ENCODE measurements at places on chromosomes 2 and 18.

- DNase-seq, result peak; percentile 65
These were observed 159.8 kb upstream of the STK17B start for GRCh38 chr2:196331143-196331542.

- no peak for DNase-seq
These were observed 119.5 kb upstream of the MCFD2 start for GRCh38 chr2:47034973-47035609.

DNA sequence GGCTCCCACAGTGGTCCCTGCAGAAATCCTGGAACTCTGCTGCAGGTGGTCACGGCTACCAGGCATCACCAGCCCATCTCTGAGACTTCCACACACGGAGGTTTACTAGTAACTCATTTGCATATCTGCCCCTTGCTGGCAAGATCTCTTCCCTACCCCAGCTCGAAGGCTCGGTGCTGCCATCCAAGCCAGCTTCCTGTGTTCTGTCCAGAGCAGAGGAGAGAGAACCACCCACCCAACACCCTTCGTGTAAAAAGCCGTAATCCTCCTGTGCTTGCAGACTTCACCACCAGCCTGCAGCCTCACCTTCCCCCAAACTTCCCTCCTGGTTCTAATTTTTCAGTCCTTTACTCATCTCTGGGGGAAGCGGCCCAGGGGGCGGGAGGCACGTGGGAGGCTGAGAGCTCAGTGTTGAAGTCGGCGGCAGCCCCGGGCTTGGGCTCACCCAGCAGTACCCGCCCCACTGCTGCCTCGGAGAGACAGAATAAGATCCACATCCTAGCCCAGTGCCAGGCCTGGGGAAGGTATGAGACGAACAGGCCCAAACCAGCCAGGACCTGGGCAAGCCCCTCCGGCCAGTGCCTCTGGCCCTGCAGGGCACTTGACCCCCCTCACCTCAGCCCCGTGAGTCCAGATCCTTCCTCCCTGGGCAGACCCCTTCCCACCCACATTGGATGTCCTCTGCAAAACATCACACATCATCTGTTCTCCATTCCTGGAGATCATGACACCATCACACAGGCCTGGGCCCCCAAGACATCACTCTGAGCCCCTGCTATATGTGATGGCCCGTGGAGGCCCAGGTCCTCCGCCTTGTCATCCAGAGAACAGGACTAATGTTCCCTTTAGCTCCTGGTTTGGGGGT lies 145.8 kb upstream of the ID2 start:
- DNase-seq, result peak; percentile 40

GRCh38 chr18:36265015-36265414 lies 32.5 kb upstream of the FHOD3 start:
- no peak for DNase-seq

DNA sequence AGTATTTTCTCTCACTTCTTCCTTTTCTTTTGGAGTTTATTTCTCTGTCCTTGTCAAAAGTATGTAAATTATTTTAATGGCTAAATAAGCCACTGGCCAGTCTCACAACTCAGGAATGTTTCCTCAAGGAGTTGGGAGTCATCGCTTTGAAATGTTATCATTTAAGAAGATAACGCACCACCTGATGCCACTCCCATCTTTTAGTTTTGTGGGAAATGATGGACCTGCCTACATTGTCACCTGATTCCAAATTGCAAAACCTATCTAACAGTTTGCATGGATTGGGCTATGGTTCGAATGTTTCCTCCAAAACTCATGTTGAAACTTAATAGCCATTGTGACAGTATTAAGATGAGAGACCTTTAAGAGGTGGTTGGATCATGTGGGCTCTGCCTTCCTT lies 32.4 kb upstream of the PPM1B start:
- peak; percentile 37 for DNase-seq

- DNase-seq, result peak; percentile 3
These were observed 41.6 kb upstream of the NT5C1B start for GRCh38 chr2:18630941-18631340.

- DNase-seq, result no peak
These were observed 100.2 kb upstream of the MYCN start for GRCh38 chr2:15840148-15840547.

- DNase-seq, result no peak
These were observed 1345.8 kb upstream of the LRRTM1 start for GRCh38 chr2:81650048-81650971.

GRCh38 chr2:108263401-108263800 lies 23.6 kb downstream of the SULT1C3 start:
- DNase-seq, result no peak

- no peak for DNase-seq
These were observed 1.7 kb downstream of the ALLC start for GRCh38 chr2:3659447-3660432.

DNA sequence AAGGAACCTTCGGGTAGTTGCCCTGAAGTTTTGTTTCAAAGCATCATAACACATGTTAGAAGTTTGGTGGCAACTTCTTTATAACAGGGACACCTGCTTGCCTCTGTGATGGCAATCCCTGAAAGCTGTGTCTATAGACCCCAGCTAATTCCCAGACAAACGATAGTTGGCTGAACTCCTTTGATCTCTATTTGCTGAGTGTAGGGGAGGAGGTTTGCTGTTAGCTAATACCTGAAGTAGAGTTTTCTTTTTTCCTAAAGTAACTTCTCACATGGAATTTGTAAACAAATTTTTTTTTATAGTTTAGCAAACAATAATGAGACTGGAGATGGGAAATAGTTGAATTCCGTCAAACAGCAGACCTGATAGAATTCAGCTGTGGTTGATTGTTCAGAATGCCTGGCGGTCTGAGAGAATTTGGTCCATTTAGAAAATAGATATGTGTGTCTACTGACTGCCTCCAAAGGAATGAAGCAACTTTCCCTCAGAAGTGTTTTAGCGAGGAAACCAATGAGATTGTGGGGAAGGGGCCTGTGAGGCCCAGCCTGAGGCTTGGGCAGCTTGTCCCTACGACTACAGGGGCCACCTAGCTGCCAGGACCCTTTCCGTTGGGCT lies 123.5 kb upstream of the EPAS1 start:
- DNase-seq, result no peak

GRCh38 chr18:22168360-22168921 lies 948 bp upstream of the GATA6 start:
- DNase-seq, result no peak

- no peak for DNase-seq
These were observed 30.6 kb downstream of the CFAP221 start for GRCh38 chr2:119574864-119575263.

DNA sequence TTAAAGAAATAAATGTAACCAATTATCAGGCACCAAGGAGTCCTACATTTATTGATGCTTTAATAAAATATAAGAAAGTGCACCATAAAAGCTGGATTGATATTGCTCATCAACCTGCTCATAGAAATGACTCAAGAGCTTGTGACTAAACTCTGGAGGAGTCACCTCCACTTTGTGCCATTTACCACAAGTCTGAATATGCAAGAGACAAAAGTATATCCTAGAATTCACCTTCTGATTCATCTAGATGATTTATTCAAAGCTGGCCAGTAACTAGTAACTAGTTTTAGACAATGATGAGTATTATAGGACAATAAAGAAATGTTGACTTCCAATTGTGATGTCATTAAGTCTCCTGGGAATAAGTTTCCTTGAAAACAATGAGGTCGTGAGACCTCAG lies 146.0 kb upstream of the SOX11 start:
- no peak for DNase-seq

DNA sequence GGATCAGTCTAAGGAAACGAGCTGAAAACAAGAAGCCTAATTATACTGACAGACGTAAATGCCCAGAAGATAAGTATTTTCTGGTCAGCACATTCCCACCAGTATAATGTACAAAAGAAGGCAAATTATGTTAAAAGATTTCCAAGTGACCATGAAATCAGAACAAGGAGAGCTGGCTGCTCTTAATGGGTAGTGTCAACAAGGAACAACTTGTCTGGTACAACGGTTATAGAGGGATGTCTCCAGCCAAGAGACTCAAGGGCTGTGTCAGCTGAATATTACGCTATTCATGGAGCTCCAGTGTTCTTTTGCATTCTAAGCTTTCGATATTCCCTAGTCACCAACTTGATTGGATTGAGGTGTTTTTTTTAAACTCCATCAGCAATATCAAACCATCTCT lies 8.6 kb upstream of the L3MBTL4 start:
- no peak for DNase-seq

DNA sequence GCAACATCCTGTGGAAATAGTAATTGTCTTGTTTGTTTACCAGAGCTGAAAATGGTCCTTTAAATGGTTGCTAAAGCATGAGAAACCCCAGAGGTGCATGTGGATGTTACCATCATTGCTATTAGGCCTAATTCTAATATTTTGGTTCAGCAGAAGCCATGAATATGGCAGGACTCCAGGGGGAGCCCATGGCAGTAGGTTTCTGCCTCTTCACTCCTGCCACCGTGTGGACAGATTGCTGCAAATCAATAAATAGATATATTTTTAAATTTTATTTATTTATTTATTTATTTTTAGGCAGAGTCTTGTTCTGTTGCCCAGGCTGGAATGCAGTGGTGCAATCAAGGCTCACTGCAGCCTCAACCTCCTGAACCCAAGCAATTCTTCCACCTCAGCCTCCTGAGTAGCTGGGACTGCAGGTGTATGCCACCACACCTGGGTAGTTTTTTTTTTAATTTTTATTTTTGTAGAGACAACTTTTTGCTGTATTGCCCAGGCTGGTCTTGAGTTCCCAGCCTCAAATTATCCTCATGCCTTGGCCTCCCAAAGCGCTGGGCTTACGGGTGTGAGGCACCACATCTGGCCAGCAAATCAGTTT lies 54.9 kb upstream of the CAPN13 start:
- DNase-seq, result peak; percentile 77

DNA sequence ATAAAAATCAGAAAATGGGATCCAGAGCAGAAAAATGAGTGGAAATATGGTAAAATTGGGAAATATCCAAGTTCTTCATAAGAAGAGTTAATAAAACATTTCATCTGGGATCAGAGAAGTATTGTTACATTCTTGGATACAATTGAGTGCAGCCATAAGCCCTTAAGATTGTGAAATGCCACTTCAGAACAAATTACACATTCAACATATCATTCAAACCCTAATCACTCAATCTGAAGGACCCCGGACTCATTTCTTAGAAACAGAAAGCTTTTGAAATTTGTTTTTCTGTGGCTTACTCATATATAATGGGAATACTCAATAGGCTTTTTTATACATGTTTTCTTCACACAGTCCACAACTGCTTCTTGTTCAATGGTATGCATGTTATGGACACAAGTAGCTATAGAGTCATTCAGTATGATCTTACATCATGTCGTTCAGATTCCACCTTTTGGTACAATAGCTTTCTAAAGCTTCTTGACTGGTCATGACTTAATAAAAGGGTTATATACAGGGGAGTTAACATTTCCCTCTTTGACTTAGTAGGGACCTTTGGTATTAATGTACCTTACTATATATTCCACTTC lies 39.9 kb downstream of the SCN7A start:
- DNase-seq, result no peak

DNA sequence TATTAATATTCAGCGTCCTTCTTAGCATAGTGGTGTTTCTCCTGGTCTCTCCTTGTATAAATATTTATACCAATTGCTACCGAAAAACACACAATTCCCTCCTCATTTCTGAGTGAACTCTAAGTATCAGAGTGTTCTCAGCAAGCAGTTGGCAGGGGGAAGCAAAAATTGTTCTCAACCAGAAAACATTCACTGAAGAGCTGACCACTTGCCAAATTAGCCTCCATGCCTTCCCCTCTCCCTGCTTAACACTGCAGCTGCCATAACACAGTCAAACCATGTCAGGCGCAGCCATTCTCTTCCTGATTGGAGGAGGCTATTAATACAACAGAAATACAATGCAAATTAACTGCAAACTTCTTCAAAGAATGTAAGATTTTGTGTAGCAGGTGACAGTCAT lies 105.0 kb downstream of the COL6A3 start:
- no peak for DNase-seq

DNA sequence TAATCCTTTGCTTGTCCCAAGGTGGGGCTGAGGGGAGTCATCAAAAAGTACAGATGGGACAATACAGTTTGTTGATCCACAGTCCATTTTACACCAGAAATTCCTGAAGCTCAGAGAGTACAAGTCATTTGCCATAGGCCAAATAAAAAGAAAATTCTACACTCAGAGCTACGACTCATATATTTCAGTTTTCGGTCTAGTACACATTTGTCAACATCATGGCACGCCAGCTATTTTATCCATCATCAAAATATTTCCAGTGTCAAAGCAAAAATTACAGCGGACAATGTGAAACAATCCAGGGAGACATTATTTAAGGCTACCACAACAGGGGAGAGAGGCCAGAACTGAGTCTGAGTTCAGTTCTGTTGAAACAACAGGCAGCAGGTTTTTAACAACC lies 587.5 kb upstream of the DSEL start:
- no peak for DNase-seq

GRCh38 chr2:149783284-149783683 lies 195.7 kb upstream of the MMADHC start:
- no peak for DNase-seq

GRCh38 chr2:12741380-12741779 lies 24.6 kb downstream of the TRIB2 start:
- no peak for DNase-seq

GRCh38 chr18:56333146-56333545 lies 305.2 kb downstream of the TXNL1 start:
- DNase-seq, result no peak

DNA sequence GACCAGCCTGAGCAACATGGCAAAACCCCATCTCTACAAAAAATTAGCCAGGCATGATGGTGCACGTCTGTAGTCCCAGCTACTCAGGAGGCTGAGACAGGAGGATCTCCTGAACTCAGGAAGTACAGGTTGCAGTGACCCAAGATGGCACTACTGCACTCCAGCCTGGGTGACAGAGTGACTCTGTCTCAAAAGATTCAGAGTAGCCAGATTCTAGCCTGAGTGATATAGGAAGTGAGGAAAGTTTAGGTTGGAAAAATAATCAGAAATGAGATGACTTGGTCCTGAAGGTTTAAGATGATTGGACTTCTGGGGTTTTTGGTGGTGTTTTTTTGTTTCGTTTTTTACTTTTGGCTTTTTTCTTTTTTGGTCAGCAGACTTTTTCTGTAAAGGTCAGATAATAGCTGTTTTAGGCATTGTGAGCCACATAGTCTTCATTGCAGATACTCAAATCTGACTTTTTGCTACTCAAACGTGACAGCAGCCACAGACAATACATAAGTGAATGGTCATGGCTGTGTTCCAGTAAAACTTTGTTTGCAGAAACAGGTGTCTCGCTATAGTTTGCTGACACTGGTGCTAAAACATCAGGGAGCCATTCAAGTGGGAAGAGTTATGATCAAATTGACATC lies 104.1 kb upstream of the UBXN4 start:
- no peak for DNase-seq

- DNase-seq, result no peak
These were observed 1.8 kb upstream of the HDAC4 start for GRCh38 chr2:239402666-239403065.

GRCh38 chr18:3703732-3704176 lies 253.8 kb downstream of the TGIF1 start:
- peak; percentile 82 for DNase-seq

DNA sequence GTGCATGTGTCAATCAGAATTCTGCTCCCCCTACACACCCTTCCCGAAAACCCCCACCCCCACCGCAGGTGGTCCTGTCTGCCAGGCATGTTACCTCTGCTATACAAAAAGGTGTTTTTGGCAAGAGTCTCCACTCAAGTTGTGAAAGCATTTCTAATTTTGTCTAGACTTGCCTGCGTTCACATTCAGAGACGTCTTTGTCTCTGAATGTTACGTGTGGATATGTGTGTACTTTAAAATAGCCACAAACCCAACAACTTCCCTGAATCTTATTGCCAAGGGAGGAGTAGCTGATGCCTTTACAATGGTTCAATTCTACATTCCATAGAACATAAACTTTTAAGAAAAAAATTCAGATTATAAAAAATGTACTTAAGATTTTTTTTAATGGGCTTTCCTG lies 66.6 kb downstream of the ITGA4 start:
- no peak for DNase-seq

GRCh38 chr2:62407838-62408237 lies 98.2 kb downstream of the TMEM17 start:
- no peak for DNase-seq
